ENCODE measurements at places on chromosomes 13 and 19.

DNA sequence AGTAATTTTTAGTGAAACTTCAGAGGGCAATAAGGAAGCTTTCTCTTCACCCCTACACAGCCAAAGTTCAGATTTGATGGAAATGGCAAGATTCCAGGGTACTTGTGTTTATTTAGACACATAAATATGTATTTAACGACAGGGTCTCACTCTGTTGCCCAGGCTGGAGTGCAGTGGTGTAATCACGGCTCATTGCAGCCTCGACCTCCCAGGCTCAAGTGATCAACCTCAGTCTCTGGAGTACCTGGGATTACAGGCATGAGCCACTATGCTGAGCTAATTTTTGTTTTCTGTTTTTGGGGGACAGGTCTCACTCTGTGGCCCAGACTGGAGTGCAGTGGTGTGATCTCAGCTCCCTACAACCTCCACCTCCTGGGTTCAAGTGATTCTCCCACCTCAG, 2.0 kb upstream of the SYCE2 start:
- DNase-seq = no peak

GRCh38 chr13:75285310-75285709, 196.7 kb downstream of the TBC1D4 start:
- DNase-seq = no peak

GRCh38 chr19:5563008-5563431, 4.7 kb downstream of the TINCR start:
- no peak for DNase-seq

- no peak for DNase-seq
These were observed 76.6 kb upstream of the KLF12 start for GRCh38 chr13:74210693-74211393.

DNA sequence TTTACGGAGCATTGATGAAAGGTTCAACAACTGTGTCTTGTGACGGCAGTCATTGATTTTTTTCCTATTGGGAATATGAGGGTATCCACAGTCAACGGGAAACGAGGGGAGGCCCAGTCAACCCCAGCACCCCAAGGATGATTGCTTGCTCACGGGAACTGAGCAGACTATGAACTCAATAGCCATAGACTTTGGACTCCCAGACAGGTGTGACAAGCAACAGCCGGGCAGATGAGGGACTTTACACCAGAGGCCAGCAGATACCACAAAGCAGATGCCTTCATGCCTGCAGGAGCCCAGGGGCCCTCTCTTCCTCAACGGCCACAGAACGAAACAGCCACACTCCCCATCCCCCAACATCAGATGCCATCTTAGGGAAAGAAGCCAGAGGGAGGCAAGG, 80.3 kb upstream of the FLT1 start:
- DNase-seq = no peak

GRCh38 chr13:26910754-26911465, 150.3 kb upstream of the GPR12 start:
- DNase-seq = no peak

Measured in activated T-cell treated with anti-CD3 and anti-CD28 coated beads, Interleukin-2, amount 50 U/mL, for 72 hours (primary cell).